ENCODE measurements at places on chromosomes 11 and 22.

GRCh38 chr11:75938543-75938942 is 123.5 kb downstream of the UVRAG start:
- DNase-seq, result no peak

GRCh38 chr22:37390075-37390474 is 37.2 kb downstream of the ELFN2 start:
- no peak for DNase-seq

DNA sequence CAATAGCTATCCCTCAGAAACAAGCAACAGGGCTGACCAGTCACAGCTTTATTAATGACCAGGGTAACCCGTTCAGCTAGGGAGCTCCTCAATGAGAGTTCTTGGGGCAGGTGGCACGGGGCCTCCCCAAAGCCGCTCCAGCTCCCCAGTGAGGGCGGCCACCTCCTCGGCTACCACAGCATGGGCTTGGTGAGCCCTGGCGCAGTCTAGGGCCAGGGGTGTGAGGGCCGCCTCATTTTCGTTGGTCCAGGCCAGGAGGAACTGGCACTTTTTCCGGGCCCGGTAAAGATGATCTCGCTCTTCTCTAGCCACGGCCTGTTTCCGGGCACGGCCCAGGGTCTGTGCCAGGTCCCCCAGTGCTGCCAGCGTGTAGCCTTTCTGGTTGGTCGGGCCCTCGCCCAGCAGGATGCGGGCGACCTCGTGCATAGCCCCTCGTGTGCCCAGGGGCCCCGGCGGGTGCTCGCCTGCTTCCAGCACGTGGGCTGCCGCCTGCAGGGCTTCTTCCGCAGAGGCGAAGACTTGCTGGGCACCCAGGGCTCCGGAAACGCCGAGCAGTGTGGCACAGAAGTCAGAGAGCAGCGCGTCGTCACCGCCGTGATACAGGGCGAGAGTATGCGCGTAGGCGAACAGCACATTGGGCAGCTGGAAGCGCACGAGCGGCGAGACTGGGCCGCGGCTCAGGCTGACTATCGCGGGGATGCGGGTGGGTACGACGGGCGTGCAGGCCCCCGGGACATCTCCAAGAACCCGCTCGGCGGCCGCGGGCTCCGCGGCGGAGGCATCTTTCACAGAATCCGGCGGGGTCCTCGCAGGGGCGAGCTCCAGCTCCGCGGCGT is 913 bp downstream of the ZNHIT2 start:
- peak; percentile 46 for DNase-seq

DNA sequence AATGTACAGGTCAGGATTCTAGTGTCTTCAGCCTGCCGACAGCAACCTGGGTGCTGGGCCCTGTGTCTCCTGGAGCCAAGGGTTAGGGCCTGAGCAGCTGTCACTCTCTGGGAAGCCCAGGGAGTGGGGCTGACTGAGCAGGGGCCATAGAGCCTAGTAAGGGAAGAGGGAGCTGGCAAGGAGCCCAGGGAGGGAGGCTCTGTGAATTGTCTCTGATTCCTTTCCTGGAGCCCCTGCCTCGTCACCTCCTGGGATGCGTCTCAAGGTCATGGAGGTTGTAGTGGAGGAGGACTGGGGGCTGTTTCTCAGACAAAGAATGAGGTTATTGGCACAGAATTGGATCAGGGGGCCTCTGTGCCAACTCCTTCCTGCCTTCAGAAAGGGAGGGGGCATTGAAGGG is 11.8 kb downstream of the SOX10 start:
- no peak for DNase-seq

- no peak for DNase-seq
Measured at GRCh38 chr11:44237156-44237555, 72.8 kb downstream of the ALX4 start.

Data from effector CD4-positive, alpha-beta T cell (primary cell).